Mammary epithelial cell (primary cell): ENCODE measurements at places on chromosomes 12 and 14. TPM values are rescaled to one million over a fixed set of nuclear protein-coding genes. Genes with fewer than 3 reads are reported as not detected.

SLC6A13 gene
- not detected for polyA plus RNA-seq

MYO1A gene
- 0.03 TPM for polyA plus RNA-seq

LBHD2 gene
- polyA plus RNA-seq, result not detected

BCDIN3D gene
- 2.5 TPM for polyA plus RNA-seq

RAB2B gene
- 8.0 TPM for polyA plus RNA-seq

DNA sequence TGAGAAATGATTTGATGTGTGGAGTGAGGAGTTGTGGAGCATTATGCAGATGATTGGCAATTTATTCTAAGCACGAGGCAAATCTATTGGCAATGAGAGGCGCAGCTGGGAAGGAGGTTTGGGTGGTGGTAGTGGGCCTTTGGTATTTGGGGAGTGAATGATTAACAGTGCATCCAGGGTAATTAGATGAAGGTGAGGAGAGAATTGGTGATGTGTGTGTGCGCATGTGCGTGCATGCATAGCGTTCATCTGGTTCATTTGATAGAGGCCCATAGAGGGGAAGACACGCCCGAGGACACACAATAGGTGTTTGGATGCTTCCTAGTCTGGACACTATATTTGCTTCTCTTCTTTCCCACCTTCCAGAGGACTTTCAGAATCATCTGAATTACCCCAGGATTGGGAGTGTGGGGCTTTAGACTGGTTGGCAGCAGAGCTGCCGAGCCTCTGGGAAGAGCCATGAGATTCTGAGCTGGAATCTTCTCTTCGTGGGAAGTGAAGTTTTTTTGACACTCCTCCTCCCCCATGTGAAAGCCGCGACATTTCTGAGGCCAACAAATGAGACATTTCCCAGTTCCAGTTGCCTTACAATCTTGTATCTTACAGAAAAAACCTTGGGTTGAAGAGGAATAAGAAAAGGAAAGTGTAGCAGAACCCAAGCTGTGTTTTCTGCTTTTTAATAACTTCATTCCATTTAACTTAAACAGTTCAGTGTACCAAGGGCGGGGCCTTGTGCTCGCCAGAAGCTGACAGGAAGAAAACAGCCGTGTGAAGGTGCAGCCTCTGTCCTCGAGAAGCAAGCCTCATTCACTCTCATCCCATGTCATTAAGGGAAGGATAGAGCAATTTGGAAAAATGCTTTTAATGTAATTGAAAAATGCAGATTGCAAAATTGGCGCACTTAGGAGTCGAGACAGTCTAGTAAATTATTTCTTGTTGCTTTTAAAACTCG, 65.2 kb downstream of the SLC25A47 start:
- no peak for DNase-seq

DNA sequence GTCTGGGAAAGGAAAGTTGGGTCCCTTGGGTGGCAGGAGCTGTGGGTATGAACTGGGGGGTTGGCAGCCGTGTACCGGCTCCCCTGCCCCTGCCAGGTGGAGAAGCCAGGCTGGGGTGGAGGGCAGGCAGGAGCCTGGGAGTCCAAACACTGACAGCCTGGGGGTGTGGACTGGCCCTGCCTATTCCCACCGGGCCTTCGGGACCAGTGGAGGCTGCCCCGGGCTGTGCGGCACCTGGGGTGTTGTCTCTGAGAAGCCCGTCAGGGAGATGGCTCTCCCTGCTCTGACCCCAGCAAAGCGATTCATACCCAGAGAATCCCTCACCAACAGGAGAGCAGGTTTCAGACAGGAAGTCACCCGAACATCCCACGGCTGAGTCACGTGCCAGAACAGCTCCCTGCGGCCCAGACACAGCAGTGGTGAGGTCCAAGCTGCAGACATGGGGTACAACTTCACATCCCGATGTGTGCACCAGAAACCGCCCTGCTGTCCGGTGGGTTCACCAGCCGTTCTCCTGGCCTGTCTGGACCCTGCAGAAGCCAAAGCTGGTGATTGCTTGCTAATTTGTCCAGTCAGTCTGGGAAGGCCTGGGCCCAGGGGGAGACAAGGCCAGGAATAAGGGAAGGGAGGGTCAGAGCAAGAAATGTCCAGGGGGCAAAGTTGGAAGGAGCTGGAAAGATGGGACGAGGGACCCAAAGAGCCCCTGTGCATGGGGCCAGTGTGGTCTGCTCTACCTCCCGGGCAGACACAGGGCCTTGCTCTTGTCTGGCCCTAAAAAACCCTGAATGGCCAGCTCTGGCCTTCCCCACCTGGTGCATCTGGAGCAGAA, 2.1 kb upstream of the GPR132 start:
- peak; percentile 37 for DNase-seq

- no peak for DNase-seq
These were observed 89.7 kb upstream of the MYF6 start for GRCh38 chr12:80617733-80618132.

DNA sequence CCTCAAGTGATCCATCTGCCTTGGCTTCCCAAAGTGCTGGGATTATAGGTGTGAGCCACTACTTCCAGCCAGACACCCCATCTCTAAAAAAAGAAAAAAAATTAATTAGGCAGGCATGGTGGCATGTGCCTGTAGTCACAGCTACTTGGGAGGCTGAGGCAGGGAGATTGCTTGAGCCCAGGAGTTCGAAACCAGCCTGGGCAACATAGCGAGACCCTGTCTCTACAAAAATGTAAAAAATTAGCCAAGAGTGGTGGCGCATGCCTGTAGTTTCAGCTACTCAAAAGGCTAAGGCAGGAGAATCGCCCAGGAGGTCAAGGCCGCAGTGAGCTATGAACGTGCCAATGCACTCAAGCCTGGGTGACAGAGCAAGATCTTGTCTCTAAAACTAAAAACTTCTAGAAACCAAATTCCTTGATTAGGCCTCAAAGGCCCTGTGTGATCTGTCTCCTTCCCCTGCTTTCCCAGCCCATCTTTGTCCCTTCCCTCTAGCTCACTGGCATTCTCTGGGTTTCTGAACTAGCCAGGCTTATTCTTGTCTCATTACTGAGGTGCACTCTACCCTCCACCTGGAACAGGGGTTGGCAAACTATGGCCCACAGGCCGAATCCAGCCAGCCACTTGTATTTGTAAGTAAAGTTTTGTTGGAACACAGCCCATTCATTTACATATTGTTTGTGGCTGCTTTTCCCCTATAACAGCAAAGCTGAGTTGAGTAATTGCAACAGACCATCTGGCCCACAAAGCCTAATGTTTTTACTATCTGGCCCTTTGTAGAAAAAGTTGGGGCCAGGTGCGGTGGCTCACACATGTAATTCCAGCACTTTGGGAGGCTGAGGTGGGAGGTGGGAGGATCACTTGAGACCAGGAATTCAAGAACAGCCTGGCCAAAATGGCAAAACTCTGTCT, 17.2 kb upstream of the TPCN1 start:
- no peak for DNase-seq

GRCh38 chr14:69358966-69359365, 39.1 kb downstream of the ERH start:
- DNase-seq, result no peak

DNA sequence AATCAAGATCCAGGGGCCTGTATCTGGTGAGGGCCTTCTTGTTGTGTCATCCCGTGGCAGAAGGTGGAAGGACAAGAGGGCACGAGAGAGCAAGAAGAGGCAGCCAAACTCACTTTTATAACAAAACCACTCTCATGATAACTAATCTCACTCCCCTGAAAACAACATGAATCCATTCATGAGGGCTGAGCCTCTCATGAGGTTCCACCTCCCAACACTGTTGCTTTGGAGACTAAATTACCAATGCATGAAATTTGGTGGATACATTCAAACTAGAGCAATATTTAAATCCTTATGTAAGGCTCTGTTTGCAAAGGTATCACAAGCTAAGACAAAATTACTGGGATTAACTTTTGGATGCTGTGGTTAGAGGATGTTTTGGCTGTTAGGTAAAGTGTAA, 470.1 kb upstream of the NOVA1 start:
- DNase-seq, result no peak

GRCh38 chr14:100577321-100577985, 9.8 kb downstream of the BEGAIN start:
- no peak for DNase-seq

DNA sequence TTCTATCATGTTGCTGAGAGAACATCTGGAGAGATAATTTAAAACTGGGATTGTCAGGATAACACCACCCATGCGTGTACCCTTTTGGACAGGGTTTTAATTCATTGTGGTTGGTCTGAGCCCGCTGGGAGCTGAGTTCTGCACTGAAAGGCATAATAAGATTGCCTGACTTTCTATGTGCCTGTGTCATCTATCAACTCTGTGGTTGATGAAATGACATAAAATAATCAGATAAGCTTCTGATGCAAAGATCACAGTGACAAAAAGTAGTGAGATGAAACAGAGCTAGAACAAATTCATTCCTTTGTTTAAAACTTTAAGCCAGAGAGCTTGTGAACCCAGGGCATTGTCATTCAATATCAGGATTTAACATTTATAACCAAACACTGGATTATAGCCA, 98.7 kb downstream of the BBS10 start:
- DNase-seq, result no peak

- no peak for DNase-seq
These were observed 14.3 kb downstream of the PPP1R12A start for GRCh38 chr12:79920421-79921238.

GRCh38 chr12:121224591-121224990, 14.7 kb downstream of the P2RX4 start:
- DNase-seq, result no peak

- no peak for DNase-seq
These were observed 28.9 kb downstream of the ANO6 start for GRCh38 chr12:45244561-45245343.

DNA sequence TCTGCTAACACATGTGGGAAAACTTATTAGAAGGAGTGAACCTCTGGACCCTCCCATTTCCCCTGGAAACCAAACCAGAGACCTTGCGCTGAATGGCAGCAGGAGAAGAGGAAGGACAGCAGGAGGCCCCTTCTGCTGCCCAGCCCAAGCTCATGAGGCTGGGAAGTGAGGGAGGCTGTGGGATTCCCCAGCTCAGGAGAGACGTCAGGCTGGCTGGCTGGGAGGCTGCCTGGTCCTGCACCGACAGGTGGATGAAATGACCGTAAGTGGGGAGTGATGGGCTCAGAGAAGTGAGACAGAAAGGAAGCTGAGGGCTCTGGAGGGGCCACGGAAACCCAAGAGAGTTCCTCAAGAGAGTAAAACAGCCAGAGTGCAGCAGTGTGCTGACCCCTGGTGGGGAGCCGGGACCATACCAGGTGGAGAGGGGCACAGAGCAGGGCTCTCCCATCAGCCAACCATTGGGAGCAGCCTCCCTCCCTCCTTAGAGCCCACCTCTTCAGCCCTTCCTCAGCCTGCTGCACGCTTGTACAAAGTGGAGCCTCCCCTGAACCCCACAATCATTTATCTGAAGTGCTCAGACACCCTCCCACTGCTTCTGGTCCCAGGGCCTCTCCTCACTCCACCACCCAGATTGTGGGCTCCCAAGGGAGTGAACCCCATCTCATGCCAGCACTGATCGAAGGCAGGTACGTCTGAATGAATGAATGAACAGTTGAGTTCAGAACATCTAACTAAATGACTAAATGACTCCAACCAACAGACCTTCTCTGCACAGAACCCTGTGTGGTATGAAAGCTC, 14.0 kb downstream of the TAMALIN start:
- DNase-seq, result no peak

DNA sequence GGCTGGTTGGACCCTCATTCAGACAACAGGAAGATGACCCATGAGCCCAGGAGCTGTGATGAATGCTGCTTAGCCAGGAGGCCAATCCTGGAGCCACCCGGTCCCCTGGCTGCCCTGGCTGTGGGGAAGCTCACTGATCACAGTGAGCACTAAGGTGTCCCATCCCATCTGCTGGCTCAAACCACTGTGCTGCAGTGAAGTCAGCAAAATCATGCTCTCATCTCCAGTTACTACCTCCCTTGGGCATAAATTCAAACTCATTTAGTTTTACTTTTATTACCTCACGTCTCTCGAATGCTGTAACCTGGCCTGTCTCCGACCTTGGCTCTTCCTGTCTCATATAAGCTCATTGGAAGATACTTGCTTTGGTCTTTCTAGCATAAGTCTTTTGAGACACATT, 112.4 kb downstream of the APAF1 start:
- DNase-seq, result no peak

GRCh38 chr12:1022032-1022970, 31.3 kb downstream of the ERC1 start:
- no peak for DNase-seq

DNA sequence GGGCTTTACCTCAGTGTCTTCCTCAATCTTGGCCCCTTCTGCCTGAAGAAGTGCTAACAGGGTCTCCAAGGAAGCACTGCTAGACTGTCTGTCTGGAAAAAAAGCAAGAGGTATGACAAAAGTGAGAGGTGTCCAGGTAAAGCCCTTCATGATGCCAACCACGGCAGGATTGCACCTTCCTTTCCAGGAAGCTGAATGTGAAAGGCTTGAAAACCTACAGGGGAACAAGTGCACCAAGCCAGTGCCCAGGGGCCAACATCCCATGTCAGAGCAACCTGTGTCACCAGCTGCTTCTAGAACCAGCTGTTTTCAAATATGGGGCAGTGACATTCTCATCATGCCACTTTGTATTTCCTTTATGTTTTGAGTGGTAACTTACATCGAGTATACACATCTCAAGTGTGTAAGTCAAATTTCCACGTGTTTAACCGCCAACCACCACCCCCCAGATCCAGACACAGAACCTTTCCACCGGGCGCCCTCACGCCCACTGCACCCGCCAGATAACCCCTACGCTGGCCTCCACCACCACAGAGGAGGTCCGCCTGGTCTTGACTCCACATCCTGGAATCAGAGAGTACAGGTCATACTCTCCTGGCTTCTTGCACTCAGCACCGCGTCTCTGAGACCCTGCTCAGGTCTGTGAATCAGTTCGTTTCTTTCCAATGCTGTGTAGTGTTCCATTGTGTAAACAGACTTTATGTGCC, 27.3 kb downstream of the VPS37B start:
- DNase-seq, result no peak

DNA sequence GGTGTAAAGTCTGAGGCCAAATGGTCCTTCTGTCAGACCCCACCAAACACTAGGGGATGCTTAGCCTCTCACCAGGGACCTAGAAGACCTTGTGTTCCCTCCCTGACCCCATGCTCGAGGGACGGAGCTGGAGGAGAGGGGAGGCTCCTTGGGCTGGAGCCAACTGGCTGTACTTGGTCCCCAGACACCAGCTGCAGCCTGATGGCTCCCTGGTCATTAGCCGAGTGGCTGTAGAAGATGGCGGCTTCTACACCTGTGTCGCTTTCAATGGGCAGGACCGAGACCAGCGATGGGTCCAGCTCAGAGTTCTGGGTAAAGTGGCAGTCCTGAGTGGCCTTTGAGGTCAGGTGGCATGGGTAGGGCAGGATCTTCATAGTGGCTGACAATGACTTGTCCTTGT, 29.0 kb downstream of the PAPLN start:
- DNase-seq, result no peak

- no peak for DNase-seq
These were observed 28.9 kb downstream of the RTRAF start for GRCh38 chr14:52018252-52018651.

GRCh38 chr12:111171345-111171744, 197.6 kb downstream of the PHETA1 start:
- DNase-seq, result no peak
